ENCODE measurements at places on chromosomes 7 and 10.

- peaks cover 27% of the 10 kb centered on the region for H3K4me1 ChIP-seq
- no peak overlapping the region for H3K4me3 ChIP-seq
- no peak overlapping the region for H3K27ac ChIP-seq
- no peaks in the 10 kb centered on the region for H3K27me3 ChIP-seq
- DNase-seq, result peak; percentile 91
These were observed 198.2 kb downstream of the MLLT10 start for GRCh38 chr10:21732067-21732772.

DNA sequence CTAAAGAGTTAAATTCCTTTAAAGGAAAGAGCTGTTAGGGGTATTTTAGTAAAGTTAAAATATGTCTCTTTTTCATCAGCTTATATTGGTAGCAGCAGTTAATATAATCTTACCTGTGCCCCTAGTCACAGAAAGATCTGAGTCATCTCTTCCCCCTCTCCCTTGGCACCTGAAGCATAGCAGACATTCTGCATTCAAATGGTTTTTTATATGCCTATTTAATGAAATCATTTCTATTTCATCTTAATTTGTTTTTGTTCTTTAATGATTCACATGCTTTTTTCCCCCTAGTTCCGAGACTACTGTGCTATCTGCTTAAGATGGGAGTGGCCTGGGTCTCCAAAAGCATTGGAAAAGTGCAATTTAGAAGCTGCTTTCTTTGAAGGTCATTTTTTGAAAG lies 33.3 kb downstream of the FHIP2A start:
- no peak overlapping the region for H3K27ac ChIP-seq
- no peak overlapping the region for H3K4me3 ChIP-seq
- peaks cover 78% of the 10 kb centered on the region for H3K36me3 ChIP-seq
- no peaks in the 10 kb centered on the region for H3K27me3 ChIP-seq
- DNase-seq, result no peak

DNA sequence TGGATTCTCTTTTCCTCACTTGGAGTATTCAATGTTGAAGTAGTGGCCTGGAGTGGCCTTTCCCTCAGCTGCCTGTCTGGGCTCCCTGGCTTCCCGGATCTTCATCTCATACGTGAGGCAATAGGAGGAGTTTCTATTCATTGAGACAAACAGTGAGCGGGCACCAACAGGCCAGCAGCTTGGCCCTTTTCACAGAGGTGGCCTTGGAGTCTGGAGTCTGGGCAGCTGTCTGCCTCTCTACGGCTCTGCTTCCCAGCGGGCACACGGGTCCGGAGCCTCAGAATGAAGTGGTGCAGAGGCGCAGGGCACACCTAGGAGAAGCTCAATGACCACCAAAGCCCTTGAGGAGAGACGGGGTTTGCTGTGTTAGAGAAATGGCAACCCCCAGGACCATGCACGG lies 169.4 kb downstream of the CCDC3 start:
- no peaks in the 10 kb centered on the region for H3K36me3 ChIP-seq
- no peak overlapping the region for H3K4me3 ChIP-seq
- no peaks in the 10 kb centered on the region for H3K27me3 ChIP-seq
- H3K27ac ChIP-seq, result no peak overlapping the region

DNA sequence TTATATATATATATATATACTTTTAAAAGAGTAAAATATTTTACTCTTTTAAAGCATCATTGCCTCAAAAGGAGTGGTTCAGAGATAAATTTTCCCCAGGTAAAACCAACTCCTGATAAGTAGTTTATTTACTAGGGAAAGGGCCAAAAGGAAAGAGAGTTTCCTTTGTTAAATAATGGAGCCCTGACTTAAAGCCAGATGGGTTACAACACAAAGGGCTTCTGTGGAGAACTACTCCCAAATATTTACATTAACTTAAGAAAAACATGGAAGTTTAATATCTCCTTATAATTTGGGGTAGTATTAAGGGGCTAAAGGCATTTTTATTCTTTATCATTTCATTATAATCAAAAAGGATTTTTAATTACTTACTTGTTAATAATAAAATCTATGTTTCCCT lies 8.5 kb upstream of the CAV1 start:
- H3K4me3 ChIP-seq, result no peak overlapping the region
- no peaks in the 10 kb centered on the region for H3K36me3 ChIP-seq
- no peaks in the 10 kb centered on the region for H3K4me1 ChIP-seq
- no peak overlapping the region for H3K27ac ChIP-seq
- DNase-seq, result no peak
- no peaks in the 10 kb centered on the region for H3K27me3 ChIP-seq

DNA sequence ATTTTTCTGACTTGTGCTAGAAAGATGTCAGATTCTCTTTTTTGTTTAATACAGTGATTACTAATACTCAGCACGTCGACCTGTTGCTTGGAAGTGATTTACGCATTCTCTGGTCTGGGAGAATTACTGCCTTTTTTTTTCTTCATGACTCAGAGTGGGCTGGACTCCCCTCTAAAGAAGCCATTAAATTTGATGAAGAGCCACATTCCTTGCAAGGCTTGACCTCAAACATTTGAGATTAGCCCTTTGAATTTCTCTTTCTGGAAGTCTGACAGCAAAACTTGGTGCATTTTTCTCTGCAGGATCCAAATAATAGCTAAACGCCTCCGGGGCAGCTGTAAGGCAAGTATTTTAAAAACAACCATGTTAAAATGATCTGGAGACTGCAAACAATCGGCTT lies 171.6 kb downstream of the GALNT17 start:
- no peak overlapping the region for H3K4me3 ChIP-seq
- H3K27ac ChIP-seq, result no peak overlapping the region
- H3K36me3 ChIP-seq, result no peaks in the 10 kb centered on the region
- H3K27me3 ChIP-seq, result no peaks in the 10 kb centered on the region

DNA sequence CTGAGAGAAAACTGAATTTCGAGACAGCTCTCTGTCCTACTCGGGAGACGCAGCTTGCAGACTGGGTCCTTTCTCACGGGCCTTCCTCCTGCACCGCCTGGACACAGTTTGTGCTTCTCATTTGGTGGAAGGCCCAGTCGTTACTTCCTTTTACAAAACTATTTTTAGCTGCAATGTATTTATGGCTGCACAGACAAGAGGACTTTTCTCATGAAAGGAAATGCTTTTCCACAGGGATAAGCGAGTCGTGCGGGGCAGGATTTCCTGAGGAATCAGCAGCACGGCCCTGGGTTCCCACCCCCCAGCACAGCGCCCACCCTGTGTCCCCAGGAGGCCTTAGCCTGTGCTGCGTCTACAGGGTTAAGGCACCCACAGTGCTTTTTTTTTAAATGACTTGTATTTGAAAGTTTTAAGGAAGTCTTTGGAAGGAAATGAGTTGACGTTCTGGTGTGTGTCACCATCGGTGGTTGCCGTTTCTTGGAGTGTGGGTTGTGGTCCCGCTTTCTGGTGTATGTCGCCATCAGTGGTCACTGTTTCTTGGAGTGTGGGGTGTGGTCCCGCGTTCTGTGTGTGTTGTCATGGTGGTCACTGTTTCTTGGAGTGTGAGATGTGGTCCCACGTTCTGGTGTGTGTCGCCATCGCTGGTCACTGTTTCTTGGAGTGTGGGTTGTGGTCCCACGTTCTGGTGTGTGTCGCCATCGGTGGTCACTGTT lies 50.9 kb downstream of the INPP5A start:
- H3K27ac ChIP-seq, result no peak overlapping the region
- no peak for DNase-seq
- no peaks in the 10 kb centered on the region for H3K27me3 ChIP-seq
- H3K4me1 ChIP-seq, result no peaks in the 10 kb centered on the region

DNA sequence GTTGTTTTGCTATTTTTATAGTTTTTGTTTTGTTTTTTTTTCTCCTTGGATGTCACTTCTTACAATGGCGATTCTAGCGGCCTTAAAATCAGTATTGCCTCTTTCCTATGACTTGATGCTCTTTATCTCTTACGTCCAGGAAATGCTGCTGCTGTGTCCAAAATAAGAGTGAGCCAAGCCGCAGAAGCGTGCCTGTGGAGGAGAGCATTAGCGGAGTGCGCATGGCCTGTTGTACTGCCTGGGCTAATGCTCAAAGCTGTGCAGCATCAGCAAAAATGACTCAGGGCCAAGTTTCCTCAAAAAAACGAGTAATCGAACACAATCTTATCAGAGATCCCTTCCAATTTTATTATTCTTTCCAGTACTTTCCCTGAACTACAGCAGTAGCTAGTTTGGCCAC lies 18.5 kb upstream of the GAD2 start:
- peaks cover 7% of the 10 kb centered on the region for H3K36me3 ChIP-seq
- no peak overlapping the region for H3K27ac ChIP-seq
- no peaks in the 10 kb centered on the region for H3K27me3 ChIP-seq
- no peak for DNase-seq
- no peaks in the 10 kb centered on the region for H3K4me1 ChIP-seq
- H3K4me3 ChIP-seq, result no peak overlapping the region

DNA sequence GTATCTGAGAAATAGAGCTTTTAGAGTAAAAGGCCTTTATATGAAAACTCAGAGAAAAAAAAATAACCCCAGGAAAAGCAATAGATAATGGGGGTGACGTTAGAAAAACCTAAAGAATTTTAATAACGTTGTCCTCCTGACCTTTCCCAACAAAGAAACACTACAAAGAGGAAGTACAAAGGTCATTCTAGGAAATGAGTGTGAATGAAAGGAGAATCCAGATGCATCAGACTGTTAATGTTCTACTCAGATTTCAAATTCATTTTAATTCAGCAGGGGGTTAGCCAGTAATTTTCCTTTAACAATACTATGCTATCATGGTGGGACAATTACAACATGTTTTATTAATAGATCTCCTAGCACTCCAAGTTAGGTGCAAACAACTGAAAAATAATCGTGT lies 73.8 kb upstream of the CDK1 start:
- DNase-seq, result no peak
- no peak overlapping the region for H3K27ac ChIP-seq
- no peaks in the 10 kb centered on the region for H3K4me1 ChIP-seq
- H3K27me3 ChIP-seq, result no peaks in the 10 kb centered on the region
- no peaks in the 10 kb centered on the region for H3K36me3 ChIP-seq

DNA sequence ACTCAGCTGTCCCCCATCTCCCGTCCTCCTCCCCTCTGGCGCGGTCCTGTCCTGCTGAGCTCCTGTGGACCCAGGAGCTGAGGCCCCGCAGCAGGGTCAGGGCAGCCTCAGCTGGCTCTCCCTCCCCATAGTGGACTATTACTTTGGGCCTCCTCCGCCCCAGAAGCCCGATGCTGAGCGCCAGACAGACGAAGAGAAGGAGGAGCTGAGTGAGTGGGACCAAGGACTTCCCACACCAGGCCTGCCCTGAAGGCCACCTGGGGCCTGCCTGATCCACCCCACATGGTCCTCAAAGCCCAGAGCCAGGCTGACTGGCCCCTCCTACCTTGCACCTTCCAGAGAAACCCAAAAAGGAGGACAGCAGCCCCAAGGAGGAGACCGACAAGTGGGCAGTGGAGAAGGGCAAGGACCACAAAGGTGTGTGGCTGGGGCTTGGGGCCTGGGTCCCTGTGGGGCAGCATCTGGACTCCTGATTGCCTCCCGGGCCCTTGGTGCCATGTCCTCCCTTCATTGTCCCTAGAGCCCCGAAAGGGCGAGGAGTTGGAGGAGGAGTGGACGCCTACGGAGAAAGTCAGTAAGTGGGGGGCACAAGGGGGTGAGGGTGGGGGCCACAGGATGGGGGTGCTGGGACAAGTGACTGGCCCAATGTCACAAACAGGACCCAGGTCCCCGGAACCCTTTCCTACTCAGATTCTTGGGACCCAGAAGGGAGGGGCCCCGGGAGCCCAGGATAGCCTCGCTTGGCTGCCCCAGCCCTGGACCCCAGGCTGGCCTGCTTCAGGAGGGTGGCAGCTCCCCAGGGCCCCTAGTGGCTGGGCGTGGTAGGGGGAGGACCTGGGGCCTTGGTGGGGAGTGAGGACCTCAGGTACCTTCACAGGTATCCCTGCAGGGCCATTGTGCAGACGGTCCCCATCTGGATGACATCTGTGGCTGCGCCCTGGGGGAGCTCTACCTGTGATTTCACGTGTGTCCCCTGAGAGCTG lies 4.9 kb downstream of the AEBP1 start:
- no peaks in the 10 kb centered on the region for H3K27me3 ChIP-seq
- no peak overlapping the region for H3K27ac ChIP-seq
- no peaks in the 10 kb centered on the region for H3K36me3 ChIP-seq
- H3K4me1 ChIP-seq, result no peaks in the 10 kb centered on the region
- H3K4me3 ChIP-seq, result no peak overlapping the region

DNA sequence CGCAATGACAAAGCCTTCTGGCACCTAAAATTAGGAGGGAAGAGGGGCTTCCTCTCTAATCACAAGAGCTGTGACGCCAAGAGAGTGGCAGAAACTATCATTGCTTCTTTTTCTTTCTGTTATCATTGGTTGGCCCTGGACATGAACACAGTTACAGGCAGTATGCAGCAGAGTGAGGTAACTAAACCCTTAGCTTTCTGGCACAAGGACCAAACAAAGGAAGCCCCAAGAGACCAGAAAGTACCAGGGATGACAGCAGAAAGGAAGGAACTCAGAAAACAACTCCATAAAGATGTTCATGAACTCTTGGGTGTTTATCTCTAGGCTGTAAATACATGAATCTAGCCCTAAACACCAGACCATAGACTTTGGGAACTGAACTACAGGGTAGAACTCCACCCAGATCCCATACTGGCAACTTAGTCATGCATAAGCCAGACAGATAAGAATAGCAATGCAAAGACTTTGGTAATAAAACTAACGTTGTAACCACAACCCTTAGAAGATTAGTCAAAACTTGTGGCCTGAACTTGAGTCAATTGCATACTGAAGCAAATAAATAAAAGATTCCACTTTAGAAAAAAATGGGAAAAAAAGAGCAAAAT lies 195.7 kb upstream of the PTN start:
- H3K36me3 ChIP-seq, result no peaks in the 10 kb centered on the region
- DNase-seq, result no peak
- no peak overlapping the region for H3K4me3 ChIP-seq
- H3K4me1 ChIP-seq, result no peaks in the 10 kb centered on the region
- H3K27me3 ChIP-seq, result no peaks in the 10 kb centered on the region

DNA sequence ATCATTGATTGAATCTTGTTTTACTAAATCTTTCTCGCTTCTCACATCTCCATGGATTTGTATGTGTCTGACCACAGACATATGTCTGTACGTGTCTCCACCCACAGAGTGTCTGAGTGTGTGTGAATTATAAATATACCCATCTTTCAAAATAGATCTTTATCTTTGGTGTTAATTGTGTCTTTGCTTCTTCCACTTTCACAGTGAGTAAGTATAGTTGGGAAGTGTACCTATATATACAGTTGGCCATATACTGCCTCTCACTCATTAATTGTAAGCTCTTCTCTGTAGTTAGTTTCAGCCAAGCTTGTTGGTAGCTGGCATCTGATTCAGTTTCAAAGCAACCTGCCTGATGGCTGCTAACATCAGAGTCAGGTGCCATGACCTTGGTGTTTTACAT lies 18.4 kb downstream of the EEPD1 start:
- no peak overlapping the region for H3K4me3 ChIP-seq
- no peak for DNase-seq
- H3K36me3 ChIP-seq, result no peaks in the 10 kb centered on the region
- H3K27me3 ChIP-seq, result no peaks in the 10 kb centered on the region
- no peak overlapping the region for H3K27ac ChIP-seq

DNA sequence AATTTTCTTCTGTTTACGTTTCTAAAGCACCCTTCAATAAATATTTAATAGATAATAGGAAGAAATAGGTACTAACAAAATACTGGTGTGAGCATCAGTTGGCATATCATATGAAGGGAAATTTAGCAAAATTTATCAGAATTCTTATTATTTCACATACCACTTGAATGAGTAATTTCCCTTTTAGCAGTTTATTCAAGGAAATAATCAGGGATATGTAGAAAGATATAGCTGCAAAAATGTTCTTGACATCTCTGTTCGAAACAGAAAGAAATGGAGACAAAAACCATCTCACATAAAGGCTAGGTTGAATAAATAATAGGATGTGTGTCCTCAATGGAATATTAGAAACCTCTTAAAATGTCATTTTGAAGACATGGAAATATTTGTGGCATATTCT lies 35.8 kb upstream of the PIP4K2A start:
- H3K4me3 ChIP-seq, result no peak overlapping the region
- DNase-seq, result no peak
- H3K27ac ChIP-seq, result no peak overlapping the region
- no peaks in the 10 kb centered on the region for H3K4me1 ChIP-seq
- H3K36me3 ChIP-seq, result no peaks in the 10 kb centered on the region
